ENCODE measurements at places on chromosomes 12 and 14.

GRCh38 chr12:2298556-2299200 lies 245.9 kb downstream of the CACNA1C start:
- DNase-seq, result no peak

DNA sequence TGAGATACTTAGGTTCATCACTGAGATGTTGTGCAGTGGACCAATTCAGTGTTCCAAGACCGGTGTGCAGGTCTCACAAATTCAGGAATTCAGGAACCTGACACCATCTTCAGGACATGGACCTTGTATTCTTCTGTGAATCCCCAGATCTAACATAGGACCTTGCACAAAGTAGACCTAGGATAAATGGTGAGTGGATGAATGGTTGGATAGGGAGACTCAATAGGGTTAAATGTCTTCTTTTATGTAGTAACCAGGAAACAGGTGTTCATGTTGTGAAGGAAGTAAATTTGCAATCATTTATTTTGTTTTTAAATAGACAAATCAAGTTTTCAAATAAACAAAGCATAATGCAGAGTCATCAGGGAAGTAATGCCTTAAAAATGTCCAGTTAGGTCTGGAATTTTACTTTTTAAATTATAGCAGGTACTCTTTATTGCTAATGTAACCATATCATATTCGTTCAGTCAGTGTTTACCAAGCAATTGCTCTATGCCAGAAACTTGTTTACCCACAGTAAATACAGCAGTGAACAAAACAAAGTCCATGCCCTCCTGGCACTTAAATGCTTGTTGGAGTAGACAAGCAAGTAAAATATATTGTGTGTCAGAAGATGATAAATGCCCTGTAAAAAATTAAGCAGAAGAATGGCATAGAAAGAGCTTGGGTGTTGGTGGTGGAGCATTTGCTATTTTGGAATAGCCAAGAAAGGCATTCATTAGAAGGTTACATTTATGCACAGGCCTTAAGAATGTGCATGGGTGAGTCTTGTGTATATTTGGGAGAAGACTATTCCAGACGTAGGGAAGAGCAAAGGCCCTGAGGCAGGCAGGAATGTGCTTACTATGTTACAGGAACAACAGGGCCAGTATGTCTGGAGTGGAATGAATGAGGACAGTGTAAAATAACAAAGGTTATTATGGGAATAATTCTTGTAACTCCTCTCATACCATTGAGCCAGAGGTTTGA lies 26.3 kb downstream of the RXYLT1 start:
- no peak for DNase-seq

DNA sequence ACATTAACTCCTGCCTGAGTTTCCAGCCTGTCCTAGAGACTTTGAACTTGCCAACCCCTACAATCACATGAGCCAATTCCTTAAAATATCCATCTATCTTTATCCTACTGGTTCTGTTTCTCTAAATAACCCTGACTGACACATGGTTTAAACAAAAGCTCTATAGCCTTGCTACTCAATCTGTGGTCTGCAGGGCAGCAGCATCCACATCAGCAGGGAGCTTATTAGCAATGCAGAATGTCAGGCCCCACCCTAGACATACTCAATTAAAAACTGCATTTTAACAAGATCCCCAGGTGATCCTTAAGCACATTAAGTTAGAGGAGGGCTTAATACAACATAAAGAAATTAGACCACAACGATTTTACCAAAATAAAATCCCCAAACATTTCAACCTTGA lies 108.3 kb upstream of the CPSF6 start:
- DNase-seq, result no peak

GRCh38 chr12:16347391-16348298 lies at the start of gene MGST1:
MGST1 (plus strand) TSS chr12:16347645; CDS start chr12:16354253, 6,608 bp downstream.
- no peak for DNase-seq

DNA sequence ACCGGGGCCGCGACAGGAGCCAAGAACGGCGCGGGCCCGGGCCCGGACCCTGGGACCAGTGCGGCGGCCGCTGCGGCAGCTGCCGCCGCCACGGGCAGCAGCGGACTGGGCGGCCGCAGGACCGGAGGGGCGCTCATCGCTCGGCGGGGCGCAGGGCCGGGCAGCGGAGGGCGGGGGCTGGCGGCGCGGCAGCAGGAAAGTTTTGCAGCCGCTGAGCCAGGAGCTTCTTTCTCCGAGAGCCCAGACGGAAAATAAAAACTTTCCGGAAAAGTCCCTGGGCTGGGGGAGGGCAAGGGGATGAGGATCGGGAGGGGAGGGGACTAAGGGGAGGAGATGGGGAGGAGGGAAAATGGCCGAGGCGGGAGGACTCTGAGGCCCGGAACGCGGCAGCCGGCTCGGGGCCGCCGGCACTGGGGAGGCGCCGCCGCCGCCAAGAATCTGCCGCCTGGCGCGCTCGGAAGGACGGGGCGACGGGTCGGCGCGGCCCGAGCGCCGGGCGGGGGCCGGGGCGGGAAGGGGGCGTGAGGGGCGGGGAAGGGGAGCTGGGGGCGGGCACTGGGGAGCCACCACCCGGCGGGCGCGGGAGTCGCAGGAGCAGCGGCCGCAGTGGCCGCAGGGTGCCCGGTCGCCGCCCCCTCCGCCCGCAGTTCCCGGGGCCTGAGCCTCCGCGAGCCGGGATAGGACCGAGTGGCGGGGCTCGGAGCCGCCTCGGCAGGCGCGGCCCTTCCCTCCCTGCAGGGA lies at the start of gene PRKD1:
PRKD1 (minus strand) TSS at position 472 of the 741 bp plus-strand sequence.
- peak; percentile 15 for DNase-seq

DNA sequence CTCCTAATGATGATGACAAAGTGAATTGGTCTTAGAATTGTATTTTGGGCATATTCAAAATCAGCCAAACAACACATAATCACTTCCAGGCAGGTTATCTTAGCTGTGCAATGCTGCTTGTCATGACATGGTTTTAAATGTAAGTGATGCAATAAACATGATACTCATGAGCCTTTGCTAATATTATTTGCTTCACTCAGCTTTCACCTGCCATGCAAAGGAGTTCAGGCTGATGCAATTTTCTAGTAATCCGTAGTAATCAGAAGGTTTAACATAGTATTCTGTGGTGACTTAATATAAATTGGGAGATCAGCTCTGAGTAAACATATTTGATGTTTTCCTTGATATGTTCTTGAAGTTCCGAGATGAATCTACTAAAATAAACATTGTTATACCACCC lies 29.1 kb downstream of the TMEM260 start:
- no peak for DNase-seq

DNA sequence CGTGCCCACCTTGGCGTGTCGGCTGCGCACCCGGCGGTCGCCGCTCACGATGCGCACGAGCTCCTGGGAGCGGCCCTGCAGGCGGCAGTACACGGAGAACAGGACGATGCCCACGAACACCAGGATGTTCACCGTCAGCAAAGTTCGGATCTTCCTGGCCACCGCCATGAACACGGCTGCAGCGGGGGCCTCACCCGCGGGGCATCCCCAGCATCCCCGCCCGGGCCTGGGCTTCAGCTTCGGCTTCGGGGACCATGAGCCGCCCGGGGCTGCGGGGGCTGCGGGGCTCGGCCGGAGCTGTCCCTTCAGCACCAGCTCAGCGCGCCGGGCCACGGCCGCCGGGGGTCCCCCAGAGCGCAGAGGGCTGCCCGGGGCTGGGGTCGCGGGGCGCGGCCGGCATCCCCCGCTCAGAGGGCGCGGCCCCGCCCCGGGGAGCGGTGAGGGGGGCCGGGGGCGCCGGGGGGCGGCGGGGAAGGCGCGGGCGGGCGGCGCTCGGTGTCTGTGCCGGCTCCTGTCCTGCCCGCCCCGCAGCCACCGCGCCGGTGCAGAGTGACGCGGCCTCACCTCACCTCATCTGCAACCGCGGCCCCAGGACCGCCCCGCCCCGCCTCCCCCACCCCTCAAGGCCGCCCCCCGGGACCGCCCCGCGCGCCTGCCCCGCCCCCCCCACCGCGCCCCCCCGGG lies at the start of gene GALNT9:
GALNT9 (minus strand) TSS at position 554 of the 684 bp plus-strand sequence; CDS start at position 168, 386 bp downstream.
- DNase-seq, result no peak

DNA sequence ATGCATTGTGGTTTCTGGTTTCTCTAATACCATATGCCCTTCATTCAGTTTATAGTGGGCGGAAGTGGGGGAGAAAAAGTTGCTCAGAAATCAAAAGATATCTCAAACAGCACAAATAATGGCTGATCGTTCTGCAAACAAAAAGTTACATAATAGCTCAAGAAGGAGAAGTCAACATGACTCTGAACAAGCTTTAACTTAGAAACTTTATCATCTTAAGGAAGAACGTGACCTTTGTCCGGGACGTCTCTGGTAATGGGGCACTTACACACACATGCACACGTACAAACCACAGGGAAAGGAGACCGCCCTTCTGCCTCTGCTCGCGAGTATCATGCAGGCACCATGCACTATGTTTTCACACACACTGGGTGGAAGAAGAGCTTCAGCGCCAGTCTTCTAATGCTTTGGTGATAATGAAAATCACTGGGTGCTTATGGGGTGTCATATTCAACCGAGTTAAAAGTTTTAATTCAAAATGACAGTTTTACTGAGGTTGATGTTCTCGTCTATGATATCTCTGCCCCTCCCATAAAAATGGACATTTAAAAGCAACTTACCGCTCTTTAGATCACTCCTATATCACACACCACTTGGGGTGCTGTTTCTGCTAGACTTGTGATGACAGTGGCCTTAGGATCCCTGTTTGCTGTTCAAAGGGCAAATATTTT lies 4.7 kb downstream of the FOS start:
- DNase-seq, result no peak

GRCh38 chr14:95998656-95999055 lies 40.5 kb upstream of the C14orf132 start:
- no peak for DNase-seq

DNA sequence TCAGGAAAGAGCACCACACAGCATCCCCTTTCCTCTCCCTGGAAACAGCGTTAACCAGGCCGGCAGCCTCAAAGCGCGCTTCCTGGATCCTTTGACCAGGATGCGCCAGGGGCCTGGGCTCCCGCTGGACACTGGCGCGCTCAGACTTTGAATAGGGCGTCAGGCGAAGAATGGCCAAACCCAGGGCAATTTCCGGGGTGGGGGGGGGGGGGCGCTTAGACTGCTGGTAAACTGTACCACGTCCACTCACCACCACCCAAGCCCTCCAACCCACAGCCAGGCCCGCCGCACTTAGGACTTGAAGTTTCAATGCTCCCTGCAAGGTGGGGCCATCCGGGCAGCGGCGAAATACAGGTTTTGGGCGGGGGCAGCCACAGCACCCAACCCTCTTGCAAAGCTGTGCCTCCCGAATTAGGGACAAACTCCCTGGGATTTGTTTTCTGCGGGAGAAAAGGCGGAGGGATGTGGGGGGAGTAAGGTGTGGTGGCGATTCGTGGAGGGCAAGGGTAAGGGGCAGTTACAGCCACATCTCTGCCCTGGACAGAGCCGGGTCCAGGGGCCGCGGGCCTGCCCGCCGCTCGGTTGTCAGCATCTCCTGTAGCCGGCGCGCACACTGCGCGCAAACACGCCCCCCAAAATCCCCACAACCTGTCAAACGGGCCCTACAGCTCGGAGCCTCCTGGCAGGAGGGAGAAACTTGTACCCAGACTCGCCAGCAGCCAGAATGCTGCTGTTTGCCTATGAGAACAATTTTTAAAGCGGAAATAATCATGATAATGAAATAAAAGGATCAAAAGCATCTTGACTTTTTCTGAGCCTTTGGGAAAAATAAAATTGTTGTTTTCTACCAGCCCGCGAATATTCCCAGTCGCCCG lies 958 bp downstream of the RTN1 start:
- no peak for DNase-seq

GRCh38 chr12:107497231-107497630 lies 188.4 kb upstream of the PWP1 start:
- DNase-seq, result no peak

- no peak for DNase-seq
Measured at GRCh38 chr12:22101749-22102243, 55.8 kb downstream of the CMAS start.

DNA sequence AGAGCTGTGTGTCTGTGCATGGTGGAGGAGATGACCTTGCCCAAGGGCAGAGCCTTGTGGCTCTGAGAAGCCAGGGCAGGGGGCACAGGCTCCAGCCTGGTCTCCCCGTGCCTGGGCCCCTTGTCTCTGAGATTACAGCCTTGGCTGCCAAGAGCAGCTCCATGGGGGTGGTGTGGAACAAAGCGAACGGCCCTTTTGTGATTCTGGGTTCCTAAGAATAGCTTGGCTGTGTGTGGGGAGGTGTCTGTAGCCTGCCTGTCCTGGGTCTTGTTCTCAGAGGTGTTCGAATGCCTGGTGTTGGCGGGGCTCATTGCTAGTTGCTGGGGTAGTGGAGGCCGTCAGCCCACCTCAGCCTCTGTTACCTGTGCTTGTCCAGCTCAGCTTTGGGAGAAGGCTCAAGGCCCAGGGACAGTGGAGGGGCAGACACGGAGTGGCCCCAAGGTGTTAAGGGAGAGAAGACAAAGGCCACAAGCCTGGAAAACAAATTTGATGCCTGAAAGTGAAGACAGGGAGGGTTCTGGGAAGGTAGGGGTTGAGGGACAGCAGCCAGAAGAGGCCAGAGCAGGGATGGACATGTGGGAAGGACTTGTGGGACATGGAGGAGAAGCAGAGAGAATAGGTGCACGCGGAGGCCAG lies 7.4 kb upstream of the MYH7 start:
- no peak for DNase-seq

DNA sequence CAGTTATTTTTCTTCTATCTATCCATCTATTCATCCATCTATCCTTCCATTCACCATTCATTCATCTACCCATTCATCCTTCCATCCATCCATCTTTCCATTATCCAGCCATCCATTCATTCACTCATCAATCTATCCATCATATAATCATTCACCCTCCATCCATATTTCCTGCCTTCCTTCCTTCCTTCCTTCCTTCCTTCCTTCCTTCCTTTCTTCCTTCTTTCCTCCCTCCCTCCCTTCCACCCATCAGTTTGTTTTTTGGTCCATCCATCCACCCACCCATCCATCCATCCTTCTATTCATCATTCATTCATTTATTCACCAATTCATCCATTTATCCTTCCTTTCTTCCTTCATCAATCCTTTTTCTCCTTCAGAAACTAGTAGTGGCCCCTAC lies 34.3 kb upstream of the NOS1 start:
- DNase-seq, result no peak

GRCh38 chr14:24632761-24633160 lies 1.2 kb downstream of the GZMB start:
- peak; percentile 27 for DNase-seq

- no peak for DNase-seq
Measured at GRCh38 chr12:119994892-119995658, 6.0 kb downstream of the BICDL1 start.

- no peak for DNase-seq
Measured at GRCh38 chr12:26374934-26375680, 179.7 kb downstream of the SSPN start.

- no peak for DNase-seq
Measured at GRCh38 chr12:92193846-92194245, 48.2 kb upstream of the BTG1 start.

DNA sequence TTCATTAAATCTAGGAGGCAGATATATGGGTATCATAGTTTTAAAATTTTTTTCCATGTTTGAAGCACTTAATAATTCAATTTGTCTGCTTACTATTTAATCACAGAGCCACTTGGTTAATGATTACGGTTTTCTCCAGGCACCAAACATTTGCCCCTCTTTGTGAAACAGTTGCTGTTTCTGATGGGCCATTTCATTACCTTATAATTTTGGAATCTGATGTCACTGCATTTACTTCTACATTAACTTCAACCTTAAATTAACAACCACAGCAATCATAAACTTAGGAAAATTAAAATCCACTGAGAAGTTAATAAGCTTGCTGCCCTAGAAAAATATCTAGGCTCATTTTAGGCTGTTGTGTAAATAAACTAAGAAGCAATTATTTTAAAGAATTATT lies 17.0 kb downstream of the TMCC3 start:
- DNase-seq, result no peak

- DNase-seq, result peak; percentile 50
Measured at GRCh38 chr12:52835271-52836041, 1.3 kb upstream of the KRT79 start.
